ENCODE measurements at places on chromosomes 12 and 14.
A peak's percentile ranks its signal among the peaks of the same experiment; 100 is the strongest.

- no peak for DNase-seq
Measured at GRCh38 chr12:111248236-111249017, 120.5 kb downstream of the PHETA1 start.

GRCh38 chr14:80005561-80005960, 205.7 kb downstream of the DIO2 start:
- DNase-seq: no peak

DNA sequence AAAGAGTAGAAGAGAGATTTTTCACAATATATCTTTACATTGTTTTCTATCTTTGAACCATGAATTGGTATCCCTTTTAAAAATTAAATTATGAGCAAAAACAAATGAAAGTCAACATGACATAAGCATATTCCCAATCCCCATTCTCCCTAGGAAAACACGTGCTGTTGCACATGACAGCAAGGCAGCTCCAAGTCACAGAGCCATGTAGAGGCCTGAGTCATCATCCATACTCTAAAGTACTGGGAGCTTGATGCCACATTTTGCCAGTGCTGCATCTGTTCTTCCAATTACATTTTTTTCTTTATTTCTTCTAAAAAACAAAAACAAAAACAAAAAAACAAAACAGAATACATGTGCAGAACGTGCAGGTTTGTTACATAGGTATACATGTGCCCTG, 115.2 kb downstream of the ITPR2 start:
- DNase-seq: no peak

DNA sequence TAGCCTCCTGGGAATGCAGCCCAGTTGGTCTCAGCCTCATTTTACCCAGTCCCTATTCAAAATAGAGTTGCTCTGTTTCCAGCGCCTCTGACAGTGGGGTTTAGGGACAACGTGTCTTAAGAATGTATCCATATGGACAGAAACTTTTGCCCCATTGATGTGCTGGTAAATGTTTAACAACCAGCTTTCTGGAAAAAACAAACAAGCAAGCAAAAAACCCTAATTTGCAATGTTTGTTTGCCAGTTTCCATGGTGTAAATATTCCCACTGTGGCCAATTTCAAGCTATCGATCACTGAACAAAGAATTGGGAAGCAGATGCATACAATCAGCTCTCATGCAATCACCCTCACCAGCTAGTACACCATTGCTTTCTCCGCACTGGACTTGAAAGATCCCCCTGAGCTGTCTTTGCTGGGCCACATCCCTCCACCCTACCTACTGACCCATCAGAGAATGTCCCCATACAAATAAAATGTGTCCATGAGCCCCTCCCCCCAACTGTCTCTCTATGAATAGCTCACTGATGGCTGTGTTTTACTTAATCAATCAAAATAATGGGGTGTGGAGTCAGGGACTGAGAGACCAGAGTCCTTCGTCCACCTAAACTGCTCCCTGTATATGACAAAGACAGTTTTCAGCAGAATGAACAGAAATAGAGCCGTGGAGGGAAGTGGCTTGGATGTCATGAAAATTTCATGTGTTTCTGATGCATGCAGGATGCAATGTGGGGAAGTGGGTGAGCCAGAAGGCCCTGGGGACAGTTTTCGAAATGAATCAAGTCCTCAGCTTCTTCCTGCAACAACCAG, 40.8 kb downstream of the CCDC60 start:
- no peak for DNase-seq

- no peak for DNase-seq
Measured at GRCh38 chr12:17588968-17589367, 501.0 kb downstream of the RERGL start.

- DNase-seq: no peak
Measured at GRCh38 chr14:31419967-31420318, 407 bp downstream of the HEATR5A start.

DNA sequence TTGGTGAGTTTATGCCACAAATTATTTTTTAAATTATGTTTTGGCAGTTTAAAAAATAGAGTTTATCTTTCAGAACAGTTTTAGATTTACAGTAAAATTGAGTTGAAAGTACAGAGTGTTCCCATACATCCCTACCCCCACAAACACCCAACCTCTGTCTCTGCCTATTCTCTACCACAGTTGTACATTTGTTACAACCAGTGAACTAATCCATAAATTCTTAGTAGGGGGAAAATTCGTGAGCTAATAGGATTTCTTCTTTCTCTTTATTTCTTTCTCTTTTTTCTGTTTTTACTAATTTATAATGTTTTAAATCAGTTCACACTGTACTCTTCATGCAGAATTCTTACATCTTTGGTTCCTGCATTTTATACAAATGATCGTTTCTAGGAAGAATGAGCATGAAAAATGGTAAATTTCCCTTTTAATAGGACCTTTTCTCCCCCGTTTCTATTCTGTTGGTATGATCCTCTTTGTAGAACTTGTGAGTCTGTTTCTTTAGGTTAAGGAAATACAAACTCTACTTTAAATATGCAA, 56.7 kb downstream of the MIPOL1 start:
- DNase-seq: no peak

- DNase-seq: no peak
Measured at GRCh38 chr14:77122526-77123125, 19.0 kb downstream of the ZDHHC22 start.

GRCh38 chr14:89889626-89890025, 64.9 kb downstream of the EFCAB11 start:
- no peak for DNase-seq

GRCh38 chr12:73277971-73278370, 1005.8 kb downstream of the TRHDE start:
- no peak for DNase-seq

DNA sequence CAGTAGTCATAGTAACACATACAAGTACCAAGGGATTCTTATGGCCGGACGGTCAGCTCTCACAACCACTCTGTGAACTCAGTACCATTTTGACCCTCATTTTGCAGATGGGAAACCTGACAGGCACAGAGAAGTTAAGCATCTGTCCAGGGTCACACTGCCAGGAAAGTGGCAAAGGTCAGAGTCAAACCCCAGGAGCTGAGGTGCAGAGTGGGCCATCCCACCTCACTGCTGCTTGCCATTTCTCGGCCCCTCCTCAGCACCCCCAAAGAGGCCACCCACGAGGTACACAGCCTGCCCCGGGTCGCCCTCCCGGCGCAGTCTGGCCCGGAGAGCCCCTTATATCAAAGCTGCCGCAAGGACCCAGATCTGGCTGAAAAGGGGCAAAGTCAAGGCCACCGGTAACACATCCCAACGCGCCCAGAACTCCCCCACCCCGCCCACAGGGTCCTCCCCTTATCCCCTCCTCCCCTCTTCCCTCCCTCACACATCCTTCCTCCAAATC, 1.7 kb downstream of the NCOR2 start:
- DNase-seq: no peak

DNA sequence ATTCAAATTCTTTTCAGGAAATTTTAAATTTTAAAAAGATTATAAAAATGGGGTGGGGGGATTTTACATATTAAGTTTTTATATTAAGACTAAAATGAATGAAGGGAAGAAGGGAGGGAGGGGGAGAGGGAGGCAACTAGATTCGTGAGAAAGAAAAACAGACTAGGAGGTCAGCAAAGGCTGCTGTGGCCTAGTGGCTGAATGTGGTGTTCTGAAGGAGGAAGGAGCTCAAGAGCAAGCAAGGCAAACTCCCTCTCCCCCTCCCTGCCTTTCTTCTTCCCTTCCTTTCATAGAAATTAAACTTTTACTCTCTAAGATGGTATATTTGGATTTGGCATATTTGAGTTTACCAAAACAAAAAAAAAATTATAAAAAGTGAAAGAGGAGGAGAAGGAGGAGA, 18.1 kb downstream of the DYRK2 start:
- DNase-seq: no peak

DNA sequence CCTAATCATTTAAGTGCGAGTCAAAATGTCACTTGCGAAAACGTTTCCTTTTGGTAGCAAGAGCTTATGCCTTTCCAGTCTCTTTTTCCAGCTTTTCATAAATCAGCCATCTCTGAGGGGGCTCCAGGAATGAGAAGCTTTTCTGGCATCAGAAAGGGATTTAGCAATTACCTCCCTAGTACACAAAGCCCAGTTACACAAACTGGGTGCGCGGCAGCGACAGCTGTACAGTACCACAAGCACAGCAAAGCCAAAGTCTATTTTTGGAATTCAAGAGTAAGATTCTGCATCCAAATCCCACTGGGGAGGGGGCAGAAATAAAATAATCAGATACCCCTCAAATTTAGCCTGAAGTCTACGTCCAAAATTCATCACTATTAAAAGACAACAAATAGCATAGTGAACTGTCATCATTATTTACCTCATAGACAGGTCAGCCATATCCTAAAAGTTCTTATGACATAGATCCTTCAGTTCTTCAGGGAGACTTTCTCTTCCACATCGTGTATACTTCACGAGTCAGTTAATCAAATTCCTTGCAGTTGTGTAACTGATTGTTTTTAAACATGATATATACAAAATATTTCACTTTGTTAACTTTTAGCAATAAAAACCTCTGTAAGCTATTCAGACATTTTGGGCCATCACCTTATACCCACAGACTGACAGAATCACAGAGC, 150.8 kb downstream of the TTC7B start:
- no peak for DNase-seq

- DNase-seq: no peak
Measured at GRCh38 chr12:20444595-20445170, 76.3 kb downstream of the PDE3A start.

GRCh38 chr14:64983439-64984310, 3.0 kb upstream of the FNTB start:
- peak; percentile 24 for DNase-seq

DNA sequence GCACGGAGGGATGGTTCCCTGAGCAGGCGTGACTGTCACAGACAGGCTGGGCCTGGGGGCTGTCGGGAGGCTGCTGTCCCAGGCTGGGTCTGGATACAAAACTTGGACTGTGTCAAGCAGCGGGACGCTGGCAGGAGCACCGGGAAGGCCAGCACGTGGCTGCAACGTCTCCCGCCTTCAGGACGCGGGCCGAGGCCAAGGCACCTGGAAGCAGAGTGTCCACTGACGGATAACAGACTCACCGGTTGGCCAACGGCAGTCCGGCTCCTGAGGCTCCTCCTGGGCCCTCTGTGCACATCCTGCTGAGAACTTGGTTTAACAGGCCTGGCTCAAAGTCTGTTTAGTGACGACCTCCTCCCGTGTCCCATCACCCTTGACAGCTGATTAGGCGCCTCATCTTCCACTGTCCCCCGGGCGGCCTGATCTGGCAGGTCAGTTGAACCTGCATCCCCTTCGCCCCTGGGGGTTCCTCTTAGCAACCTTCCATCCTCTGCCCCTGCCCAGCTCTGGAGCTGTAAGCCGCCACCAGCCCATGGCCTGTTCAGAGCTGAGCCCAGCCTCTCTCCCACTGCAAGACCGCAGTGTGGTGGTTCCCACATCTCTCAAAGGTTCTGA, 2.5 kb downstream of the XRCC3 start:
- no peak for DNase-seq

DNA sequence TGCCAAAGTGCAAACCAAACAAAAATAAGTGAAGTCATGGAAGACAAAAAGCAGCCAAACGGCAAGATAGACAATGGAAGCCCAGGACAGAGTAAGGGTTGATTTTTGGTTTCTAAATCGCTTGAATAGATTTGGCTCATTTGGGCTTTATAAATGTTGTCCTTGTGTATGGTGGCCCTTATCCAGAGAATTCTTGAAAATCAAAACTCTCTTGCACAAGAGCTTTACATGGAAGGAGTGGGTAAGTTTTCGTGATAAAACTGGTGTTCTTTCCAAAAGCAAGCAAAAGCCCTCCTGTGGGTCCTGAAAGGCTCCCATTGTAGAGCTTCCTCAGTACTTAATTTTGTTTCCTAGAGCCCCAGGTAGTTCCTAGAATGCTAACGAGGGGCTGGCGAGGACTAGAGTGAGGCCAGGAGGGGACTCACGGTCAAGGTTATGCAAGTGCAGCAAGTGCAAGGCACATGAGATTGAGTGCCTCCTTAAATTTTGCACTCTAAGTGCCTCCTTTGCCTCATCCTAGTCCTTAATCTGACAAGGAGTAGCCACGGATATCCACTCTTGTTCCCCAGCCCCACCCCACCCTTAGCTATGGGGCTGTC, 4.1 kb downstream of the SIX6 start:
- DNase-seq: no peak

DNA sequence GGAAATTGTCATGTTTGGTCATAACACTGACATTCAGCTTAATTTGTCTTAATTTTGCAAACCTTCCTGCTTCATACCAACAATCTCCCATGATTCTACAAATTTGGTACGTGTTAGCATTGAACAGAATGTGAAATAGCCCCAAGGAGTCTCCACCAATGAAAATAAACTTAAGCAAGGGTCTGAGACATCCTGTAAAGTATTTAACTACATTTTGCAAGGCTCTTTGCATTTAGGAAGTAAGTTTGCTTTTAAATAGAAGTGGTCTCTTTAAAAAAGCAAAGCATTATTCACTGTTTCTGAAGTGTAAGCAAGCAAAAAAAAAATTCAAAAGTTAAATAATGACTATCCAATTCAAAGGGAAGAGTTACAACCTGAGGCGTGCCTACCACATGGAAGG, 79.9 kb downstream of the WASHC3 start:
- no peak for DNase-seq

GRCh38 chr14:66600416-66600815, 92.5 kb downstream of the GPHN start:
- no peak for DNase-seq

GRCh38 chr12:19039515-19039914, 90.0 kb upstream of the PLEKHA5 start:
- DNase-seq: no peak

DNA sequence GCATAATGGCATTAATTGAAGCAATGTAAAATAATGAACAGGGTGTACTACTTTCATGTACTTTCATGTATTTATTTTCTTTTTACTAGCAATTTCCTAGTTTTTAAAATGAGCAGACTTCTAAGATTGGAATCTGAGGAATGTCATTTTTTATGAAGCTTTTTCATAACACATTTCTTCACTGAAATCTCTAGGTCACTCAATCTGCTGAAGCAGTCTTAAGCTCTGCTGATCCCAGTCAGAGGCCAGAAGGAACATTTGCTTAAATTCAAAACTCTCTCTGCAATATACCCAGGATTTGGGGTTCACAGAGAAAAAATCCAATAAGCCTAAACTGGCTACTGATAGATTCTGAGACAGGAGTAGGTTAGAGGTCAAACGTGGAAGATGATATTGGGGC, 73.6 kb upstream of the CNTN1 start:
- DNase-seq: no peak

GRCh38 chr12:48366131-48366530, 15.4 kb upstream of the ZNF641 start:
- DNase-seq: no peak

DNA sequence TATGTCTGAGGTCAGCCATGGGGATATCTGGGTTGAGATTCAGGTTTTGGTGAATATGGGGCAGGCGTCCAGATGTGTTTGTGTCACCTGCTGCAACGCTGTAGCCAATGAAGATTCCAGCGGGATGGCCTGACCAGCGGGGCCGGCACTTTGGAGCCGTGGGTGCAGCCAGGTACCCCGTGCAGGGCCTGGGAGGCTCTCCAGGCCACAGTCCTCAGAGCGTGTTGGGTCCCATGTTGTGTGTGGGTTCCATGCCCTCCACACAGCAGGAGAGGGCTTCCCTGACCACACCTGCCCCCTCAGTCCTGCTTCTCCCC, 2.8 kb upstream of the TEX22 start:
- no peak for DNase-seq

Data from stimulated activated CD4-positive, alpha-beta T cell treated with anti-CD3 and anti-CD28 coated beads, Interleukin-4, amount 100 ng/mL, for 1 hour (primary cell).